ENCODE measurements at places on chromosomes 12 and 14.
A peak's percentile ranks its signal among the peaks of the same experiment; 100 is the strongest.

DNA sequence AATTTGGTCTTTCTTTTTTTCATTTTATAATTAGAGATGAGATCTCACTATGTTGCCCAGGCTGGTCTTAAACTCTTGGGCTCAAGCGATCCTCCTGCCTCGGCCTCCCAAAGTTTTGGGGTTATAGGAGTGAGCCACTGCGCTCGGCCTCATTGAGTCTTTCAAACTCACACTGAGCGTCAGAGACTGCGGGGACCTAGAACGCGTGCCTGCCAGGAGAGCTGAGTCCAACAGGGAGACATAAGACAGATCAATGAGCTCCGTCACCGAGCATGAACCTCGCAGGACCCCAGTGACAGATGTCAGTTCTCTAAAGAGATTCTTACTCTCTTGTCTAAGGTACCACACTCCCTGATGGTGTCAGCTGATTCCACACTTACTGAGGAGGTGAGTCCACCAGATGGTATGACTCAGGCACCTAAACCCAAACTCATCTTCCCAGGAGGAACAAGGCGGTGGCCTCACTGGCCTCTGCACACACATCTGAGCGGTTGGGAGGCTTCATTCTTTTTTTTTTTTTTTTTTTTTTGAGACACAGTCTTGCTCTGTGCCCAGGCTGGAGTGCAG is 58.9 kb downstream of the CCDC88C start:
- no peak for DNase-seq

- no peak for DNase-seq
Observed at GRCh38 chr12:22034709-22035506, 11.1 kb upstream of the CMAS start.

DNA sequence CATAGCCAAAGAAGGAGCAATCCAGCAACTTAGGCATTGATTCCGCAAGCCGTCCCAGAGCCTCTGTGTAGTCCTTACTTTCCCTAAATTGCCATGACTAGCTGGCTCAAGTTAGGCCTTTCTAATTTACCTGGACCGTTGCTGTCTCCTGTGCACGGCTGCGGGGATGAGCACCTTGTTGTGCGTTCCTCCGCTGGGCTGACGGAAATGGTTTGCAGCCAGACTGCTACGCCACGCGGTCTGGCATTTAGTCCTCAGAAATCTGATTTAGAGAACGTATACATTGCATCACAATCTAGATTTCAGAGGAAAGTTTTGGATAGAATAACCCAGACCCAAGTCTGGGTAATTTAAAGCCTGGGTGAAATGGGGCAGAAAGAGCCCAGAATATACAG is 133.2 kb upstream of the ARHGAP5 start:
- DNase-seq, result no peak

DNA sequence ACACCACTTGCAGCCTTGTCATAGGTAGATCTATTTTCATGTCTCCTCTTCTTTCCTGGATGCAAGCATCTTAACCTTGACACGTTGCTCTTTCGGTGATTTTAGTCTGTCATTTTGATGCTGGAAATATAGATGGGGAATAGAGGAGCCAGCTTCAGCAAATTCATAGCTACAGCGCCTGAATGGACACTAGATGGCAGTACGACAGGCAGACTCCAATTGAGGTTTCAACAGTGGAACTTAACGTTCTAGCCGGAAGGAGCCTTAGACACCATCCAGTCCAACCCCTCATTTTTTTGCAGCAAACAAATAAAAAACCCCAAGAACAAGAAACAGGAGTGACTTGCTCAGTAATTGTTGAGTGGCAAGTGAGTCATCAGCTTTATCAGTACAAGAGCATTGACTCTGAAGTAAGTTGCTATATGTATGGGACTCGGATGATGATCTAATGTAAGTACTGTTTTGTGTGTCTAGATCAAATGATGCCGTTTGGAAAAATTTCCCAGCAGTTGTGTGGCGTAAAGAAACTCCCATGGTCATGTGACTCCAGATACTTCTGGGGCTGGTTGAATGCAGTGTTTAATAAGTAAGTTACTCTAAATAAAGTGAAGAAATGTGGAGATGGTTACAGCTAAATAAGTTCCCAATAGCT is 9.0 kb downstream of the DMAC2L start:
- peak; percentile 15 for DNase-seq

- DNase-seq, result no peak
Observed at GRCh38 chr12:20289520-20289919, 78.8 kb upstream of the PDE3A start.

DNA sequence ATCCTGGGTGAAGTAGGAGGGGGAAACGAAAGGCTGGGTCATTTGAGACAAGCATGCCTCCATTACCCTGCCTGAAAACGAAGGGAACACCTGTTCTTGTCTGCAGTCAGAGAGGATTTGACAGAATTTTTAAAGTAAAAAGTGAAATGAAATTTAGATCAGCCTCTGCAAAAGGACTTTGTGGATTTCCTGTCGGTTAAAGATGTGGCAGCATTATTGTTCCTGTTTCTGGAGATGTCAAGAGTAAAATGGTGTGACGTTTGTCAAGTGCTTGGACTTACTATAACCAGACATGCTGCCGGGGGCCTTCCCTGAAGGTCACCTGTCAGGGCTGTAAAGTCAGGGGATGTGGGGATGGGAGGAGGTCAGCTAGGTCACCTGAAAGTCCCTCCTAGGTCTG is 32.0 kb downstream of the NRXN3 start:
- no peak for DNase-seq

GRCh38 chr12:122917507-122918121 is 21.7 kb upstream of the VPS37B start:
- DNase-seq, result no peak

GRCh38 chr14:101478096-101478495 is 83.2 kb upstream of the DIO3 start:
- DNase-seq, result no peak

DNA sequence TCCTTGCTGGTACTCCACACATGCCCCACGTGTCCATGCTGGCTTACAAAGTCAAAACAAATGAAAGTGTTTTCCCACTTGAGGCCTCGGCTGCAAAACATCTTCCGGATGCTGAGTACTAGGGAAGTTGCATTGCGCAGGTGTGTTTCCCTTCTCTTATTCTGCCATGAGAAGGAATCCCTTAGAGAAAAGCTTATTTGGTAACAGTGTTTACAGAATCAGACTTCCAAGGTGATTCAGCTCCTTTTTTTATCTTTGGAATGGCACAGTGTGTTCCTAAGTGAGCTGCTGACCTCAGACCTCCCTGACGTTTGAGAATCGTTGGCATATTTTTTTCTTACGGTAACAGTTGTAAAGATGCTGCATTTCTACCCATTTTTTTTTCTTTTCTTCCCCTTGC is 211.3 kb downstream of the ESR2 start:
- no peak for DNase-seq

- DNase-seq, result no peak
Observed at GRCh38 chr12:57545809-57546437, 1.1 kb downstream of the DCTN2 start.

DNA sequence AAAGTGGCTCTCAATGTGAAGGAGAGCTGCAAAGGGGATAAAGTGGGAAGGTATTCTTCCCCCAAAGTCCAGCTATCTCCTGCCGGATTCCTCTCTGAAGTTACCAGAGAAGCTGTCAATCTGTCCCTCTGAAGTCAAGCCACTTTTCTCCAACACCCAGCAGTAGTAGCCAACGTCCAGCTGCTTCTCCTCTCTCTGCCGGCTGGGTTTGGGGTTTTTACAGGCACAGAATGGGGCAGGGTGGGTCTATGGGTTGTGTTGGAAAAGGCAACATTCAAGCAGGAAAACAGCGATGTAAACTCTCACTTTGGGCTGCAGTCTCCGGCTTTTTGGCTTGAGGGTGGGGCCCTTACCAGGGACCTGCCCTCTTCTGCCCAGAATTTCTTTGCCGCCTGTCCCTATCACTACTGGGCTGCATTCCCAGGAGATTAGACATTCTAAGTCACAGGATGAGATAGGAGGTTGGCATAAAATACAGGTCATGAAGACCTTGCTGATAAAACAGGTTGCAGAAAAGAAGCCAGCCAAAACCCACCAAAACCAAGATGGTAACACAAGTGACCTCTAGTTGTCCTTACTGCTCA is 16.3 kb downstream of the CAPZA3 start:
- no peak for DNase-seq

GRCh38 chr12:47219243-47219642 is 139.5 kb upstream of the AMIGO2 start:
- DNase-seq, result no peak

DNA sequence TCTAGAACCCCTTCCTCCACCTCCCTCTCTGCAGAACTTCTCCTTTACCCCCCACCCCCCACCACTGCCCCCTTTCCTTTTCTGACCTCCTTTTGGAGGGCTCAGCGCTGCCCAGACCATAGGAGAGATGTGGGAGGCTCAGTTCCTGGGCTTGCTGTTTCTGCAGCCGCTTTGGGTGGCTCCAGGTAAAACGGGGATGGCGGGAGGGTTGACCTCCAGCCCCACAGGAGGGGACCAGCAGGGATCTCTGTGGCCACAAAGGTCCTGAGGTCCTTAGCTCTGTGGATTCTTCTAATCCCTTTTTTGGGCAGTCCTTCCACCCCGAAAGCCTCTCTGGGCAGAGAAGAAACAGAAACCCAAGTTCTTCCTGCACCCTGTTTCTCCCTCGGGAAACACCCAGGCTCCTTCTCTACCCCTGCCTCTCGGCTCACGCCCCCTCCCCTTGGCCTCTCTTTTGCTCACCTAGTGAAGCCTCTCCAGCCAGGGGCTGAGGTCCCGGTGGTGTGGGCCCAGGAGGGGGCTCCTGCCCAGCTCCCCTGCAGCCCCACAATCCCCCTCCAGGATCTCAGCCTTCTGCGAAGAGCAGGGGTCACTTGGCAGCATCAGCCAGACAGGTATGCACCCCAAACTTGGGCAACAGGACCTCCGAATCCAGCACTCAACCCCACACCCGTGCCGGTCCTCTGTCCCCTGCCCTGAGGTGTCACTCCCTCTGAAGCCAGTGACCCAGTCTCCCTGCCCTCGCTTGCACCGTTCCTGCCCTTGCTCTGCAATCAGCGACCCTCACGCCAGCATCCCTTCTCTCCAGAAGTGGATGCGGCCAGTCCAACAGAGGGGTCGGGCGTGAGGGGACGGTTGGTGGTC is 638 bp downstream of the LAG3 start:
- DNase-seq, result no peak

DNA sequence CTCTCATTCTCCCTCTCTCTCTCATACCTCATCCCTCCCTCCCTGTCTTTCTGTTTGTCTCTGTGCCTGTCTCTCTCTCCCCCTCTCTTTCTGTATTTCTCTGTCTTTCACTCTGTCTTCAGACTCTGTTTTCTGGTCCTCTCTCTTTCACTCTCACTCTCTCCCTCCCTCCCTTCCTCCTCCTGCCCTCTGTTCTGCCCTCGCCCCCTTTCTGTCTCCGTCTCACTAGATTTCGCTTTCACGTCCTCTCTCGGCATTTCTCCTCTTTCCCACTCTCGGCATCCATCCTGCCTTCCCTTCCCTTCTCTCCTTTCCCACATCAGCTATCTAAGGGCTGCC is 183.0 kb downstream of the PHETA1 start:
- no peak for DNase-seq
